ENCODE measurements at places on chromosomes 12 and 14.
A peak's percentile ranks its signal among the peaks of the same experiment; 100 is the strongest.

DNA sequence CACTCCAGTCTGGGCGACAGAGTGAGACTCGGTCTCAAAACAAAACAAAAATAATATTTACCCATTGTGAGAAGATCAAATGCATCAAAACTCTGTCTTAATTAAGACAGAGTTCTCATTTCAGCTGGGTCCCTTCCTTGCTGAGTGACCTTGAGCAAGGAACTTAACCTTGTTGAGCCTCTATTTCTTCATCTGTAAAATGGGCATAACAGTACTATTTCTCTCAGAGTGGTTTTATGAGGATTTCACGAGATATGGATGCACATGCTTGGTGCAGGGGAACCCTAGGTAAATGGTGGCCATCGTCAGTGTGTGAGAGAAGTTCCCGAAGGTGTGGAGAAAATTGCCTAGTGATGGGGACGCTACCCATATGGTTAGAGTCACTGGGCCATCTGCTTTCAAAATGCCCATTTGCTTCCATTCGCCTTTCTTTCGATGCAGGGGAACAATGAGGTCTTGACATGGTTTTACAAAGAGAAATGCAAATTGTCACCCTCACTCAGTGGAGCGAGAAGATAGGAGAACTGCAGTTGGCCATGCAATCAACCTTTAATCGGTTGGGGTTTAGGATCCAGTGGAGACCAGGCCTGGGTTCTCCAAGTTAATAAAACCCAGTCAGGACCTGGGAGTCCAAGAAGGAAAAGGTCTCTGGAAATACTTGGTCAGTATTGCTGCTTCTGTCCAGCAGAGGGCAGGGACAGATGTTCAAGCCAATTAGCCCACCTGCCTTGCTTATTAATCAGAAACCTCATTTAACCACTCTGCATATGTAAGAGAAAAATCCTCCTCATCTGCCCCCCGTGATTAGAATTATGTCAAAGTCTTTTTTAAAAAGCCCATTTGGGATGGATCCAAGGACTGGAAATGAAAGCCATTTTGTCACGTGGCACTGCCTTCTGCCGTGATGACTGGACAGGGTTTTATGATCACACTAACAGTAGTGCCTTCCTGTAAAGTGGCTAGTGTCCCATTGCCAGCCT, 37.2 kb downstream of the CFAP251 start:
- peak; percentile 23 for DNase-seq

GRCh38 chr12:94831081-94831751, 172.3 kb downstream of the NDUFA12 start:
- DNase-seq, result no peak

GRCh38 chr12:8950702-8951478, 1.4 kb upstream of the M6PR start:
- no peak for DNase-seq

GRCh38 chr14:33364466-33364865, 425.8 kb downstream of the NPAS3 start:
- DNase-seq, result no peak

DNA sequence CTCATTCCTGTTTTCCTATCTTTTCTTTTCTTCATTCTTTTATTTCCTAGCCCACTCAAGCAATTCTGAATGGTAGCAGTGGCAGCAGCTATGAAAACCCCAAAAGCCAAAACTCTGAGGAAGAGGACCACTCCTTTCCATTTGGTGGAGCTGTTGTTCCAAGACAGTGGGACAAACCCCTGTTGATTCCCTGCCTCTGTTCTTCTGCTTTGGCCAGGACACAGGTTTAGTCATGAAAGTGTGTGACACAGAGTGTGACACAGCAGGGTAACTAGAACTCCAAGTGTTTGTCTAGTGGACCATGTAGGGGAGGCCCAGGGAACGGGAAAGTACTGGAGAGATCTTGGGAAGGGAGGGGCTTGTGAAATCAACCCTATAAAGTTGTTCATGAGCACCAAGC, 71.1 kb downstream of the PTCSC3 start:
- no peak for DNase-seq

GRCh38 chr12:110742718-110743570, at the start of gene PPP1CC:
Gene PPP1CC, minus strand, starts transcription at chr12:110742891. Its CDS starts 184 bp downstream, at chr12:110742707.
- peak; percentile 89 for DNase-seq

- no peak for DNase-seq
Observed at GRCh38 chr14:68554231-68554630, 238.6 kb downstream of the ZFP36L1 start.

GRCh38 chr12:126741536-126742240, 1525.3 kb upstream of the TMEM132C start:
- DNase-seq, result no peak

DNA sequence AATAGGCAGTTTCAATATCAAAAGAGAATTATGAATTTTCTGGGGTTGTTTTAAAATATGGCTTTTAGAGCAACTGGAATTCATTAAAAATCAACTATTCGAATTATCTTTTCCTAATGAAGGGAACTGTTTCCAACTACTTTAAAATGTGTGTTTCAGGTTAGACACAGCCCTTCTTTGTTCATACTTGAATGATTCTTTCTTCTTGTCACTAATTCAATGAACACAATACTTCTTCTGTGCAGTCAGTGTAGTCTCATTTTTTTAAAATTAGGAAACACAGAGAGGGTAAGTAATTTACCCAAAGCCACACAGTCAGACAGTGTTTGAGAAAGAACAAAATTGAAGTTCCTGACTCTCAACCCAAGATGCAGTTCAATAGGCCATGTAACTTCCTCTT, 414.0 kb downstream of the CCDC91 start:
- DNase-seq, result no peak

- no peak for DNase-seq
Observed at GRCh38 chr12:104721039-104721405, 237.1 kb downstream of the SLC41A2 start.

DNA sequence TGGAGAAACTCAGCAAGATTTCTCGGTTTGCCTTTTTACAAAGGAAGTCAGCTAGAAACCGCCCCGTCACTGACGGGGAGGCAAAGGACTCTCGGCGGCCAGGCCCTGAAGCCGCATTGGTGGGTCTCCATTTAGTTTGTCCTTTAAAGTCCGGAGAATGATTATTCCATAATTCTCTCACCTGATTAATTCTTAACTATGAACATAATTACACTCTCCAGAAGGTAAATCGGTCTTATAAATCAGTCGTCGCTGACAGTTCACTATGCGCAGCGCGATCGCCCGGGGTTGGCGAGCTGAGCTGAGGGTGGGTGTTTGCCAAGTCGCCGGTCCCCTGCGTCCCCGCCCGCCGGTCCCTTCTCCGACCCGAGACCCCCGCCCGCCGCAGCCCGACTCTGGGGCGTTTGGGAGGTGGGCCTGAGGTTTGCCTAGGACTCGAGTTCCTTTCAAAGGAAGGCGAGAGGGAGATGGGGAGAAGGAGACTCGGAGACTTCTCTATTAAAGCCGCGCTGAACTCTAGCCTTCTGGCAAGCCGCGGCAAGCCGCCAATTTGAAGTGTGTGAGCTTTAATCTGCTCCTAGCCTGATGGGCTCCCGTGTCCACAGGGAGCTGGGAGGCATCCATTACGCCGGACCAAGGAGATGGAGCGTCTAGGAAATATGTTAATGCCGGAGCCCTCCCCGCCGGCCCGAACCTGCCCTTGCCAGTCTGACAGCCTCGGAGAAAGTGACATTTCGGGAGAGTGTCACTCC, 392.9 kb downstream of the NOVA1 start:
- DNase-seq, result no peak

DNA sequence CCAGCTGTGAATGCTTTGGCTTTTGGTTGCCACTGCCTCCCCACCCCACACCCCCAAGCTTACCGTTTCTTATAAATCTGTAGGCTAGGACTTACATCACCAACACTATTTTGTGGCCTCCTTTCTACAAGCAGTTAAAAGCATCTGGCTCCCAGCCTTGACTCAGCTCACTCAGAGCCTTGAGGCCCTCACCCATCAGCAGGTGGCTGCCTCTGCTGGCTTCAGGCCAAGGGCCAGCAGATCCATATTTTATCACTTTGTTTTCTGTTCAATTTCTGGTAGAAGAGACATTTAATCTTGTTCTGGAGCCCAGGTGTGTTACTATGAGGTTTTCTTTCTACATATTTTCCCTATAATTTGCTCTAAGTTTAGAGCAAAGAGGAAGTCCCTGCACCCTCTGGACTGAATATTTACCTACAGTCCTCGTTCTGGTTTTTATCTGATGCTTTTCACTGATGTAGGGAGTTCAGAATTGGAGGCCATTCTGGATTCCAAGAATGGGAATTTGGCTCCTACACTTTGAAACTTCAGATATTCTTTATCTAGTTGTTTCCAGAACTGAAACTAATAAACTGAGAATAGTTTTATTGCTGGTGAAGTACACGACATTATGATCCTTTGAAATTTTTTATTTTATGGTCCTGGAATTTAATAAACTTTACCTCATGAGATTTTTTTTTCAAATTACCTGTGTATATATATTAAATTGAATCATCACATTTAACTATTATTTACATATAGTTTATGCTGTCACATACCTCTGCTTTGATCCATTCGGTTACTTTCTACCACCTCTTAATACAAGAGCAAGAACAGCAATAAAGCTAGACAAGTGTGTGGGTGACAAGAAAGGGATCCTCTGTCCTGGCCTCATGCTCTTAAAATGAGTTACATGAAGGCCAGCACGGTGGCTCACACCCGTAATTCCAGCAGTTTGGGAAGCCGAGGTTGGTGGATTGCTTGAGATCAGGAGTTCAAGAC, 22.2 kb downstream of the PLBD1 start:
- DNase-seq, result no peak

- no peak for DNase-seq
Observed at GRCh38 chr12:108784270-108784669, 53.0 kb upstream of the CORO1C start.

DNA sequence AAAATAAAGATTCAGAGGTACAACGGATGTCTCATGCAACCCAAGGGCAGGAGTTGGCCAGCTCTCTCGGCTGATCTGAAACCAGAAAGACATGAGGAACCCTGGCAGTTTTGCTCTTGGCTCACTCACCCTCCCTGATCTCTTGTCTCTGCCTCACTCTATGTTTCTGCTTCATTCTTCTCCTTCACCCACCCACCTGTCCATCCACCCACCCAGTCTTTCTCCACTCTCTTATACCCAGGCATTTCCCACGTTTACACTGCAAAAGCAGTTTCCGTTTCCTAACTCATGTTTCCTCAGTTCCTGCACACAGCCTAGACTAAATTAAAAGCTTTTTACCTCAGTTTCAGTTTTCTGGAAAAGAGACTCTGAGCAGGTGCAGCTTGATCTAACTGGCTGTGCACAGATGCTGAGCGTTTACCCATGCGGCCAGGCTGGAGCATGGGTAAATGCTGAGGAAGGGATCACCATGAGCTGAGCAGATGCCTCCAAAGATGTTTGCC, 157.6 kb downstream of the PRKCH start:
- DNase-seq, result no peak

DNA sequence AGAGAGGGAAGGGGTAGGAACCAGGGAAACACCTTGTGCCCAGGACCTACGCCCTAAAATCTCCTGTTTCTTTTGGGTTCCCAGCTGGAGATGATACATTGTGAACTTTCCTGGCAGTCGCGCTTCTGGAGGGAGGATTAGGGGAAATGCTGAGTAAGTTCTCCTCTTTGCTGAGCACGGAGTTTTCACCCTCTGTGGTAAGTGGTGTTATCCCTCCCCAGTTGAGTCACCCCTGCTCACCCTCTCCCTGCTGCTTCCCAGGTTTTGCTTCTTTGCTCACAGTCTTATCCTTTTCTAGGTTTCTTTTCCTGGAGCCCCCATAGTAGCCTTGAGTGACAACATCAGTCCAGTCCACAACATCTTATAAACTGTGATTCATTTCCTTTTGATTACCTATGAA, 789.1 kb downstream of the TMEM121 start:
- no peak for DNase-seq

DNA sequence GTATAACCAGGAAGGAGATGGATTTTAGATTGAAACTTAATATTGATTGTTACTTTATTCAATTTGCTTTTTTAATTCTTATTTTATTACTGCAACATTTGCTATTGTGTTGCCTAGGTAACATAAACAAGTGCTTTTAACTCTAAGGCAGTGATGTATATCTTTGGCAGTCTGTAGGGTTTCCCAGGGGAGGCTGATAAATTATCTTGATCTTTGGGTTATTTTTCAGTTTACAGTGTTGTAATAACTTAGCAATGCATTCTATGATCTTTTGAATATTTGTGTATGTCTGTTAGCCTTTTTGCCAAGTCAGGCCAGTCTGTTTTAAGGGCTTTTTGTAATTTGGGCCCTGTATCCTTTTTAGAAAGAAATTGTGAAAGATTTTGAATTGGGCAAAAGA, 7.8 kb upstream of the DTD2 start:
- DNase-seq, result no peak

DNA sequence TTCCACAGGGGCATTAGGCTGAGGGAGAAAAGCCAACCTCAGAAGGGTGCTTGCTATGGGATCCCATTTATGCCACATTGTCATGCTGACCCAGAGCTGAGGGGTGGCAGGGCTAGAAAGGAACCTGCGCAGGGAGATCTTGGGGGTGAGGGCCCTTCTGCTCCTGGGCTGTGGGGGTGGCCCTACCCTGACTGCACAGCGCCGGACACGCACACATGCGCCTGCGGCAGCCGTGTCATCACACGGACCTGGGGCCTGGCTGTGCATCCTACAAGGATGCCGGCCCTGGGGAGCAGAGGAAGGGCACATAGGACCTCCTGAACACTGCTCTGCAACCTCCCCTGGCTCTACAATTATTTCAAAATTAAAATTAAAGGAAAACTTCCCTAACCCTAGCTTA, 6.9 kb downstream of the CDCA4 start:
- no peak for DNase-seq

- DNase-seq, result no peak
Observed at GRCh38 chr12:100897240-100897639, 102.7 kb downstream of the ANO4 start.

GRCh38 chr12:13194401-13195110, 2.0 kb upstream of the EMP1 start:
- DNase-seq, result no peak

DNA sequence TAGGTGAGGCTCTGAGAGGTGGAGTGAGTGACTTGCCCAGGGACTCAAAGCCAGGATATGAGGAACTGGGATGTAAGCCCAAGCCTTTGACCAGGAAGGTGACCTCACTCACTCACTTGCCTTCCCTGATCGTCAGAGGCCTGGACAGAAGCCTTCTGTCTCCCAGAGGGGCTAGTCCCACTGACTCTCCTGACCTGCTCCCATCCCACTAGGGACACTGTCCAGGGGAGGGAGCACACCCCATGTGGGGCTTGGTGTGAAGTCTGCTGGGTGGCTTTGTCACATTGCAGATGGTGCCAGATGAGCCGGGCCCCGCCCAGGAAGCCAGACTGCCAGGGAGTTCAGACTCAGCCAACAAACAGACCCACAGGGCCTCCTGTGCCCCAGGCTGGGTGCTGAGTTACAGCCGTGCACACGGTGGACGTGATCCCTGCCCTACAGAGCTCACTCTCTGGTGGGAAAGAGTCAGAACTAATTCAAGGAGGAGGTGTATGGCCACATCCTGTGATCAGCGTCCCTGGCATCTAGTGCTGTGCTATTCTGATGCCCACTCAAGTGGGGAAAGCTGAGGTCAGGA, 28.3 kb downstream of the MMAB start:
- no peak for DNase-seq

- DNase-seq, result no peak
Observed at GRCh38 chr12:15631007-15631715, 158.0 kb downstream of the EPS8 start.
